ENCODE measurements at places on chromosomes 16 and 17.

DNA sequence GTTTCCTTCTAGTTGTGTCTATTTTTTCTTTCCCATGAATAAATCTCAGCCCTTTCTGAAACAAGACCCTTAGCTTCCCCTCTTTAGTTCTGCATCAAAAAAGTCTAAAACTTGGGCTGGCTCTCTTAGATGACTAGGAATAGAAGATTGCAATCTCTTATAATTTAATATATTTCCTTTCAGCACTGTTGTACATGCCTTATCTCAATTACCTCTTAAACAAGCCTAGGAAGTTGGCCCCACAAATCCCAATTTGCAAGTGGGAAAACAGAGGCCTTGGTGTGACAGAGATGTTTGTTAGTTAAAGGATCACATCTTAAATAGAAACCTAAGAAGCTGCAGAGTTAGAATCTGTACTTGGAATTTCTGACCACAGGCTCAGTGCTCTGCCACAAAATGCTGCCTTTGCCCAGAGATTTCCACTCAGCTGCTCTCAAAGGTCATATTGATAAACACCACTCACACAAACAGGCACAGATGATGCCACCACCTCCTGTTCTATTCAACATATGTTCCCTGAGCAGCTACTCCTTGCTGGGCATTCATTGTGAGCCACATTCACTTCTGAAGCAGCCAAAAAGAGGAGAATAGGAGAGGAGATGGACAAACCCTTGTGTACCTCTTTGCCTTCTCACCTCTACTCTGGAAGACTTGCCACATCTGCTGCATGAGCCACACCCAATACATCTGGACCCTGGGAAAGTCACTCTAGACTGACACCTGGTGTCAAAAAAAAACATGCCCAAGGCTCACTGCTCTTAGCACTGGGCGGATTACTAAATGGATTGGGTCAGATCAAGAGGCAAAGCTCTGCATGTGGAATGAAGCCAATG, 5.5 kb downstream of the CCDC182 start:
- DNase-seq = no peak

GRCh38 chr17:44758414-44759085, at the start of gene ADAM11:
Gene ADAM11, plus strand, starts transcription at chr17:44758988. Its CDS starts 212 bp downstream, at chr17:44759200.
- no peak for DNase-seq

DNA sequence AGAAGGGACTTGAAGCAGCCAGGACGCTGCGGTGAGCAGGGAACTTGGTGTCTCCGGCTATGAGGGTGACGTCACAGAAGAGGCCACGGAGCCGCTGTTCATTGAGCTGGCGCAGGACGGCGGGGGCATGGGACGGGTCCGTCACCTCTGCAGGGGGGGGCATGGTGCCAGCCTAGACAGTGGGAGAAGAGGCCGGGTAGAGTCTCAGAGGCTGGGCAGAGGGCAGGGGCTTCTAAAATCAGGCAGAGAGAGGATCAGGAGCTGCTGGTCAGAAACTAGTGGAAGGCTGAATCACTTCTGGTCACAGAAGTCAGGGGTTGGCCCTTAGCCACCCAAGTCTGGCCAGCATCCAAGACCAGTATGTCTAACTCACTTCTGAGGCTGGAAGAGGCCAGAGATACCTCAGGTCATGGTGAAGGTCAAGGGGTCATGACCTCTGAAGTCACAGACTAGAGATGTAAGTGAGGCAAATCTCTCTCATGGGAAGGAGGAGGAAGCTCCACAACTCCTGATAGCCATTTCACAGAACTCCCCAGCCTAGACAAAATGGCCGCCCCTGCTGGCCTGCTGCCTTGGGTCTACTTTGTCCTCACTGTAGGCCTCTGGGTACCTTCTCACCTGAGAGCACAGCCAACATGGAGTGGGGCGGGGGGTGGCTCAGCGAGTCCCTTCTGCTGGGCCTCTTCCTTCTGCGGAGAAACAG, 12.6 kb downstream of the ZBTB4 start:
- peak; percentile 38 for DNase-seq

DNA sequence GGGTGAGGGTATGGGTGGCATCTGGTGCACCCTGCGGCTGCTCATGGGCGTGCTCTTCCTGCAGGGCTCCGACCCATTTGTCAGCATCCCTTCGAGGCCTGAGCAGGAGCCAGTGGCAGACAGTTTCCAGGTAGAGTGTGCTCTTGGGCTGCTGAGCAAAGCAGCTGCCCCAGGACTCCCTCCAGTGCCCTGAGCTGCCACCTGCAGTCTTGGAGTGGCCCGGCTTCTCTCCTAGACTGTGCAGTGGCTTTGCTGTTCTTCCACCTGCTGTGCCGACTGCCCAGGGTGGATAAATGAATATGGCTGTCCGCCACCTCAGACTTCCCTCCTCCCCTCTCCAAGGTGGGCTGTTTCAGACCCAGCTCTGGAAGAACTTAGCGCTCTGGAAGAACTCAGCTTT, 10.8 kb upstream of the JPT2 start:
- no peak for DNase-seq

GRCh38 chr17:28112181-28112580, 69.7 kb downstream of the NLK start:
- no peak for DNase-seq

DNA sequence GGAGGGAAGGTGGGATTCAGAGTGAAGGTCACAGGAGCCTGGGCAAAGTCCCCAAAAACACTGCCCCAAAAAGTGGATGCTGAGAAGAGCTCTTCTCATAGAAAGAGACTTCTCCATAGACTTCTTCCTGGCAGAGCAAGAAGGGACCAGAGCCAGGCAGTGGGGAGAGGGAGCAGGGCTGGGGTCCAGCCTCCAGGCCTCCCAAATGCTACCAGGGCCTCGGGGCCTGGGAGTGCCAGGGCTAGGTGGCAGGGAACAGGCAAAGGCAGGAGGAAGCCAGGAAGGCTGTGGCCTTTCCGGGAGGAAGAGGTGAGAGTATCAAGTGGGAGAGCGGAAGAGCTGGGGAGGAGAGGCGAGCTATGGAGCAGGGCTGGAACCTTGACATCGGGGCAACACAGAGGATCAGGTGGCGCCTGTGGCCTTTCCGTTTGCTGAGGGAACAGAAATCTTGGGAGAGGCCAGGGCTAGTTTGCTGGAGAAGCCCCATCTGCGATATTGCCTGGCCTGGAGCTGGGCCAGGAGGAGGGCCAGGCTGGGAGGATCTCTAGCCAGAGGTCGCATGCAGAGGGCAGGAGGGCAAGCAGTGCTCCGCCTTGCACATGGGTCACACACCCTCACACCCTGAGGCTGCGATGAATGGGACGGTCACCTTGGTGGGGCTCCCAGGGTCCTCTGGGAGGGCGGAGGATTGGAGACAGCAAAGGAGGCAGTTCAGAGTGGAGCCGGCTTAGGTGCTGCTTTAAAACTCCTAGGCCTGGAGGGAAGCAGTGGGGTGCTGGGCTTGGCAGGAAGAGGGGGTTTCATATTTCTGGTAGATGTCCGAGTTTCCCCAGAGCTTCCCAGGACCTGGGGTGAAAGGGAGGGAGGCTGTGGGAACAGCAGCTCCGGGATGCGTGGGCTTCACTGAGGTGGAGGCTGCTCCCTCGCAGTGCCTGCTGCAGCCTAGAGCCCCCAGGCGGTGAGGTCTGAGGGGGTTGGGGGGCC, 3.4 kb downstream of the SLC16A5 start:
- DNase-seq = no peak
